ENCODE measurements at places on chromosomes 11 and 22.
A peak's percentile ranks its signal among the peaks of the same experiment; 100 is the strongest.

- no peak for DNase-seq
These were observed 332 bp upstream of the HMGXB4 start for GRCh38 chr22:35257002-35257320.

DNA sequence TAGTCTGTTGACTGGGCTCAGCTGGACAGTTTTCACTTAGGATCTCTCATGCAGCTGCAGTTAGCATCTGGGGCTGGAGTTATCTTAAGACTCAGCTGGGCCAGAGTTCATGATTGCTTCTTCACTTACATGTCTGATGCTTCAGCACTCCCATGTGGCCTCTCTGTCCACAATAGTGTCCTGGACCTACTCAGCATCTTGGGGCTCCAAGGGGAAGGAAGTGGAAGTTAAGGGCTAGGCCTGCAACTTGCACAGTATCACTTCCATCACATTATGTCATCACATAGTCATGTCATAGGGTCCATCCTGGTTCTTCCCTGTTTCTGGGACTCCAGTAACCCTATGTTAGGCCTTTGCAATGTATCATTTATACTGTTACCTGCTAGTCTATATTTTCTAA lies 115.9 kb downstream of the C11orf65 start:
- no peak for DNase-seq

- no peak for DNase-seq
These were observed 172.6 kb downstream of the WNT11 start for GRCh38 chr11:76033699-76034098.

DNA sequence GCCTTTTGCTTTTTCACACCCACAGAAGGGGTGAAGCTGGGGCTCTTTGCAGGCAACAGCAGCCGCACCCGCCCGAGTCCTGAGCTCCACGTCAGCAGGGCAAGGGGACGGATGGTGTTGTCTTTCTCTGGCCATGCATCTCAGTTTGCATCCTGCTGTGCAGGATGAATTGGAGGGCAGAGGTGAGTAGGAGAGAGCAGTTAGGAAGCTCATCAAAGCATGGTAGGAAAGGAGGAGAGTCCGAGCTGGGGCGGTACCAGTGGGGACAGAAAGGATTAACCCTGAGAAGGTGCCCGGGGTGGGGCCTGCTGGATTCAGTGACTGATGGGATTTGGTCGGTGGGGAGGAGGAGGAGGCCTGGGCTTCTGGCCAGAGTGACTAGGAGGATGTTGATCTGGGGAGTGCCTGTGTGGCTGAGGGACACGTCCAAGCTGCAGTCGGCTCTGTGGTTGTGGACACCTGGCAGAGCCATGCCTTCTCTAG lies 14.6 kb downstream of the FAM83F start:
- no peak for DNase-seq

DNA sequence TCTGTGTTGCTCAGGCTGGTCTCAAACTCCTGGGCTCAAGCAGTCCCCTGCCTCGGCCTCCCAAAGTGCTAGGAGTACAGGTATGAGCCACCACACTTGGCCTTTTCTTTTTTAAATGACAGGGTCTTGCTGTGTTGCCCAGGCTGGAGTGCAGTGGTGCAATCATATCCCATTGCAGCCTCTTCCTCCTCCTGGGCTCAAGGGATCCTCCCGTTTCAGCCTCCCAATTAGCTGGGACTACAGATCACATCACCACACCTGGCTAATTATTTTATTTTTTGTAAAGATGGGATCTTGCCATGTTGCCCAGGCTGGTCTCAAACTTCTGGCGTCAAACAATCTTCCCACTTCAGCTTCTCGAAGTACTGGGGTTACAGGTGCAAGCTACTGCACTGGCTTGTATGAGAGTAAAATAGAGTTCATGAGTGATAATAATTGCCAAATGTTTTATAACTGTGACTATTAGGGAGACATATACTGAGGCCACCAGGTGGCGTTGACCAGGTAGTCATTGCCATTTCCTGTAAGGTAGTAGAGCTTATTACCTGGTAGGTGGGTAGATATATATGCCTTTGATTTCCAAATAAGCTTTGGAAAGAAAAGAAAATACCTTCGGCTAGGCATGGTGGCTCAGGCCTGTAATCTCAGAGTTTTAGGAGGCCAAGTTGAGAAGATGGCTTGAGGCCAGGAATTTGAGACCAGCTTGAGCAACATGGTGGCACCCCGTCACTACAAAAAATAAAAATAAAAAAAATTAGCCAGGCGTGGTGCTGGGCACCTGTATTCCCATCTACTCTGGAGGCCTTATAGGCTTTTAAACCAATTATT lies 5.4 kb downstream of the FDX1 start:
- DNase-seq, result no peak

GRCh38 chr11:98568013-98568412 lies 452.7 kb upstream of the CNTN5 start:
- peak; percentile 6 for DNase-seq

DNA sequence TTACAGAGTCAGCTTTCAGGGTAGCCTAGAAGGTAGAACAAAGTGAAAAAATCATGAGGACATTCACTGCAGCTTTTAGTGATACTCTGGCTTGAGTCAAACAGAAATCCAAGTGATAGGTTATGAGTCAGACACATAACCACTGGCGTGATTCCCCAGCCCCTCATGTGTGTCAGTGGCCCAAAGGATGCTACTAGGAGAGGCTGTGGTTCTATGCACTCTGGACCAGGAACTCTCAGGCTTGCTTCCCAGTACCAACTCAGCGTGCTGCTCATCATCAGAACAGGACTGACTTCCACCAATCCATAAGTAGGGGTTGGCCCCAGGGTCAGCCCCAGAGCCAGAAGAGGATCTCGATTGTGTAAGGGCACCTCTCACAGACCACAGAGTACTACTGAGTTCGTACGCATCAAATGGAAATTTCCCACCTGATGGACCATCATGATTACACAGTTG lies 116.8 kb downstream of the MED15 start:
- DNase-seq, result no peak

- no peak for DNase-seq
These were observed 454.3 kb upstream of the KIRREL3 start for GRCh38 chr11:127454856-127455255.

GRCh38 chr11:73218106-73218829 lies at the start of gene P2RY2:
Gene P2RY2 (plus strand): TSS chr11:73218281. CDS start chr11:73234160, 15,879 bp downstream.
- peak; percentile 71 for DNase-seq

- DNase-seq, result no peak
These were observed 109.8 kb downstream of the ZNF280B start for GRCh38 chr22:22398530-22399327.

DNA sequence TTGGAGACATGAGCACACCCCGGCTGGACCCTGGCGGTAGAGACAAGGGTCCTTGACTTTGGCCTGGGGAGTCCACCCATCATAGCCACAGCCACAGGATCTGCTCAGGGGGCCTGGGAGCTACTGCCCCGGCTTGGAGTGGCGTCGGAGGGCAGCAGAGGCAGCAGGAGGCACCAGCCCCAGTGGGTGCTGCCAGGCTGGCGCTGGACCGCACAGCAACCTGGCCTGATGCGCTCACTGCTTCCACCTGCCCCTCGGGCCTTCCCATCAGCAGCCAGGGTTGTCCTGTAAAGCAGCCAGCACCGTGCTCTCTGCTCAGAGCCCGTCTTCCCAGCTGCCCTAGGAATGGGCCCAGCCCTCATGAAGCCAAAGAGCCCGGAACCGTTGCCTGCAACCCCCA lies 21.9 kb downstream of the SULT4A1 start:
- DNase-seq, result no peak
